ENCODE measurements at places on chromosomes 6 and 20. TPM values are rescaled to one million over a fixed set of nuclear protein-coding genes. Genes with fewer than 3 reads are reported as not detected.

Gene KCNK5
- total RNA-seq: not detected

Gene SLPI
- total RNA-seq: not detected

Gene MAFB
- total RNA-seq: 3.0 TPM

Gene HLA-DQB1
- not detected for total RNA-seq

DNA sequence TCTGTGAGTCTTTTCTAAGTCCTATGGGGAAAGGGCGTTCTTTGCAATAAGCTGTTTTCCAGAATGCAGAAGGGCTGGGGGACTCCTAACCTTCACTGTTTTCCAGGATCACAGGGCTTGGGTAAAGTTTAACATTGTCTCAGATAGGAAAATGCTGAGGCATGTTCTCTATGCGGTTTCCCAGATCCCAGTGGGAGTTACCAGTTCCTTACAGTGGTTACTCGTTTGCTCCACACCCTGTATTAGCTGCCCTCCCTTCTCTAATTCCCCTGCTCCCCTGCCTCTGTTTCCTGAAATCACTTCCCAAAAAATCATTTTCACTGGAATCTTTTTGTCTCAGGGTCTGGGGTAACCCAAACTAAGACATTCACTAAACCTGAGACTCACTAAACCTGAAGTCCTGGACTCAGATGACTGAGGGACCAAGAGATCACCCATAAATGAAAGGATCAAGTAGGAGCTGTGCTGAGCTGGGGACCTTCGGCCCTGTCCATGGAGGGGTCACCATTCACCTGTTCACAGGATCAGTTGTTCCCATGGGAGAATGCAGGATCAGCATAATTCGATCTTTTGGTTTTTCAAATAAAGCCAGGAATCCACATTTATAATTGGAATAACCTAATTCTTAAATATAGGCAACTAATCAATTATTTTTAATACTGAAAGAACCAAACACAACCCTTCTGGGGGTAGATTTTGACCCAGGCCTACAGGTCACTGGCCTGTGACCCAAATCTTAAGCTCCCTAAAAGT lies 76.2 kb downstream of the ISM1 start:
- H3K4me3 ChIP-seq: no peak overlapping the region
- no peak for DNase-seq
- peaks cover 7% of the 10 kb centered on the region for H3K4me1 ChIP-seq
- peaks cover 4% of the 10 kb centered on the region for H3K27me3 ChIP-seq
- H3K27ac ChIP-seq: no peak overlapping the region
- H3K36me3 ChIP-seq: no peaks in the 10 kb centered on the region

DNA sequence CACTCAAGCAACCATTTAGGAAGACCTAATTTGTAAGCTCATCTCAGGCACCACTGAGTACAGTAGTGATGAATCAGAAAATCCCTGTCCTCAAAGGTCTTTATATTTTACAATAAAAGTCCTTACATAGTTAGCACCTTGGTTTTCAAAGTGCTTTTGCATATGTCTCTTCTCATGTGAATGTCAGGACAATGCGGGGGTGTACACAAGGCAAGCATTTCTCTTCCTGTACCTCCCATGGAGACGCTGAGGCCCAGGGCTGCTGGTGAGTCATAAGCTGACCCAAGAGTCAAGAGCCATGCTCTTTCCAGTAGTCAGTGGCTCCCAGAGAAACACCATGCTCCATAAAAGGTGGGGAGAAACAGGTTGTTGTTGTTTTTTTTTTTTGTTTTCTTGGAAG lies 174.0 kb downstream of the GJA10 start:
- H3K4me3 ChIP-seq: no peak overlapping the region

GRCh38 chr6:170176136-170176897 lies 114.6 kb downstream of the DLL1 start:
- peaks cover 26% of the 10 kb centered on the region for H3K27me3 ChIP-seq
- H3K36me3 ChIP-seq: no peaks in the 10 kb centered on the region
- no peak overlapping the region for H3K27ac ChIP-seq
- no peak for DNase-seq
- peaks cover 2% of the 10 kb centered on the region for H3K4me1 ChIP-seq
- no peak overlapping the region for H3K4me3 ChIP-seq

DNA sequence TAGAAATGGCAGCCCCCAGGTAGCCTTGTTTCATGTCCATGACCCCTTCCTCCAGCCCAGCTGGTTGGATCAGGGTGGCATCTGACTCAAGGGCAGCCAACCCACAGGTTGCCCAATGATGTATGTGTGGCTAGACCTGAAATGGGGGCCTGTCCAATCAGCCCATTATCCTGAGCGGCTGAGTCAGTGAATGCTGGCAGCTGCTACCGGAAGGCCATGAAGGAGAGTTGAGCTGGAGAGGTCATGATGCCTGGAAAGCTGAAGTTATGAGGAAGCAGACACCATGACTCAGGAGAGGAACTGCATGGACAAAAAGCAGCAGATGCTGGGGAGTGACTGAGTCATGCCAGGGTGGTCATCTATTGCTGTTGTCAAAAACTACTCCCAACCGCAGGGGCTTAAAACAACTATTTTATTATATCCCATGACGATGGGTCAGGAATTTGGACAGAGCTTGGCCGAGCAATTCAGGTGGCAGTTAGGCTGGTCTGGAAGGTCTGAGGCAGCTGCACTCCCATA lies 67.3 kb downstream of the MDGA1 start:
- no peak for DNase-seq
- H3K36me3 ChIP-seq: no peaks in the 10 kb centered on the region
- H3K27me3 ChIP-seq: no peaks in the 10 kb centered on the region
- H3K4me1 ChIP-seq: peaks cover 24% of the 10 kb centered on the region

GRCh38 chr20:7836076-7836475 lies 104.2 kb downstream of the HAO1 start:
- no peak for DNase-seq
- H3K27ac ChIP-seq: no peak overlapping the region
- no peaks in the 10 kb centered on the region for H3K27me3 ChIP-seq

DNA sequence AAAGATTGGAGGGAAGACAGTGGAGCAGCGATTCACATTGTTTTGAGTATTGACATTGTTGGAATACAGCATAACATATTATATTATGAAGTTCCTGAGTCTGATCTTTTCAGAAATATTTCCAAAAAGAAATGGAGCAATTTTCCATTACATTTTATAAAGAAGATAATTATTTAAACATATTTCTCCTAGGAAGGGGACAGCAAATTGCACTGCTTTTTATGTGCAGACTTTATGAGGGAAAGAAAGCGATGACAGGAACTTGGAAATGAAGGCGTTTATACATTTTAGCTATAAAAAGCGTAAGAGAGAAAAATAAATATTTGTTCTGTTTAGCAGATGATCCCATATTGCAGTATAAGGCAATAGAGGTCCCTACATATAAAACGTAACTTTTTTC lies 117.0 kb upstream of the EDN1 start:
- H3K27ac ChIP-seq: peak overlapping the region; percentile 45
- H3K4me1 ChIP-seq: peaks cover 12% of the 10 kb centered on the region
- no peaks in the 10 kb centered on the region for H3K36me3 ChIP-seq
- no peaks in the 10 kb centered on the region for H3K27me3 ChIP-seq
- no peak for DNase-seq

DNA sequence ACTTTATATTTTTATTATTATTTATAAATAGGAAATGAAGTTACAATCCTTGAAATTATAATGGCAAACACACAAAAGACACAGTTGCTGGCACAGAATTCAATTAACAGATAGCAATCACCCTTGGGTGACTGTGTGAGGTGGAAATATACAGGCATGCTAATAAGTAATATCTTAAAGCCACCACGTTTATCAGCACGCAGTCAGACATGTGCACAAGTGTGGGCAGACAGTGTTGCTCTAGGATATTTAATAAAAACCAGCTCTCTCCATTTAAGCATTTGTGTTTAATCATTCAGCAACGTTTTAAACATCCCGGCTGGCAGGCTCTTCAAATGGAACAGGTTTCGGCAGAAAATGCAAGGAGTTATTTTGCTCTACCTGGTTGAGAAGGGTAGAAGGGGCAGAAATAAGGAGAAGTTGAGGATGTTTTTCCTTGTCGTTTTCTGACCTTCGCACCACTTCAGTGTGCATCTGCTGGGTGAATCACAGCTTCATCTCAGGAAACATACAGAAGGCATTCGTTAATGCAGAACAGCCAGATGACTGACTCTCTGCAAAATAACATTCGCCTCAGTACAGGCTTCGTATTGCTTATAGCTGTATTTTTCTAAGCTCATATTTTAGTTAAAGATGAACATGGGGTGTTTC lies 585.1 kb downstream of the QKI start:
- no peaks in the 10 kb centered on the region for H3K27me3 ChIP-seq
- H3K4me3 ChIP-seq: no peak overlapping the region
- H3K36me3 ChIP-seq: no peaks in the 10 kb centered on the region
- no peak overlapping the region for H3K27ac ChIP-seq
- H3K4me1 ChIP-seq: peaks cover 18% of the 10 kb centered on the region

- peaks cover 24% of the 10 kb centered on the region for H3K4me1 ChIP-seq
- DNase-seq: no peak
- no peak overlapping the region for H3K4me3 ChIP-seq
- no peaks in the 10 kb centered on the region for H3K27me3 ChIP-seq
Observed at GRCh38 chr20:35695245-35695749, 3.9 kb downstream of the NFS1 start.

DNA sequence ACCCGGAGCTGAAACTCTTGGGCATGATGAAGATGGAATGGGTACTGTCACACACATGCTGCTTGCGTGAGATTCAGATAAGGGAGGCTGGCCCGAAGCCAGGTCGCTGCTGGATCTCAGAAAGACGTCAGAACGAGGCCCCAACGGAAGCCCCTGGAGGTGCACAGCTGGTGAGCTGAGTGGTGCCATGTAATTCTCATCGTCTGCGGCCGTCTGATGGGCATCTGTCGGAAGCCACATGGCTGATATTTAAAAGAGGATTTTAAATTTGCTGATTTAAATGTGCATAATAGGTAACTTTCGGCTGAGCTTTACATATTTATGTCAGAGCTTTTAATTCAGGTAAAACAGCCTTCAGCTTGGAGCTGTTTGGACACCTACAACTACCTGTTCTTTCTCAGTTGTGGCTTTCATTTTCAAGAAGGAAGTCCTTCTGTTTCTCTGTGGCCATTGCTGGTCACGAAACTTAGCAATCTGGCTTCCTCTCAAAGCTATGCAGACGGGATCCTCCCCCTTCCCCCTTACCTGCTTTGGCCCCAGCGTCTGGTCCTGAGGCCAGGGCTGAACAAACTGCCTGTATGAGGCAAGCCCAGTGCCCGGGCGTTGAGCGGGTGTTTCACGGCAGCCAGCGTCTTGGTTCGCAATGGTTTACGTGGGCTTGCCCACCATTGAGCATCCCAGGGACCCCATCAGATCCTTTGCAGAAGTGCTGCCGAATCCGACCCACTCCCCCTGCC lies 9.2 kb downstream of the SLCO4A1 start:
- H3K4me1 ChIP-seq: peaks cover 8% of the 10 kb centered on the region
- no peak overlapping the region for H3K4me3 ChIP-seq
- H3K27ac ChIP-seq: no peak overlapping the region

GRCh38 chr6:50846144-50846851 lies 27.6 kb downstream of the TFAP2B start:
- H3K4me3 ChIP-seq: no peak overlapping the region
- no peak for DNase-seq
- peaks cover 23% of the 10 kb centered on the region for H3K4me1 ChIP-seq
- H3K27me3 ChIP-seq: no peaks in the 10 kb centered on the region
- H3K36me3 ChIP-seq: peaks cover 7% of the 10 kb centered on the region
- H3K27ac ChIP-seq: no peak overlapping the region

DNA sequence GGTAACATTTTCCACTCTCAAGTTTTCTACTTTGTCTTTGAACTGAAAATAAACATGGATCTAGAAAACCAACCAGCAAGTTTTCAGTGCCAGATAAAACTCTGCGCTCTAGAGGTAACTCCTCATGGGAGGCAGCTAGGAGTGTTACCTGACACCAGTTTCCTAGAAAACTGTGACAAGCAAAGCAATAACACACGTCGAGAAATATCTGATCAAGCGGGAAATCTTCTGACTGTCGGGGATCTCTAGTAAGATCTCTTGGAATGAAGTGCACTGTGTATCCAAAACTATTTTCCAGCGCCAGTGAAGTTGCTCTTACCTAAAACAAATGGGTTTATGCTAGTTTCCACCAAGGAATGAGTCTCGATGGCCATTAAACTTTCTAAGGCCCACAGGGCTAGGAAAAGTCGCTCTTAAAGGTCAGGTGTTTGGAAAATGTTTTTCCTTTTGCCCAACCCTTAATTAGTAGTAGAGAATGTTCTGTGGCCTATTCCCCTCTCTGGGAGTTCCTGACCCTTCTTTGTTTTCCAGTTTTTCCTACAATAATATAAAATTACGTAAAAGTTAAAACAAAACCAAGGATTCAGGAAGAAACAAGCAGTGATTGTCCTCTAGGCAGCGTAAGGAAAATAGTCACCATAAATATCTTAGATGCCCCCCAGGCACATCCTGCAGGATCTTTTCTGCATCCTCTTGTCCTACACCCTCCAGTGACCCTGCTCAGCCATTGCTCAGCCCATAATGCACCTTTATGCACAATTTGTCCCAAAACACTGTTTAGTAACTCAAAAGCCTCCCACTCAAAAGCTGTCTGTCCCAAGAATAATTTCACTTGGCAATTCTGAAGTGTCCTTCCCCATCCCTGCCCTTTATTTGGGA lies 137.7 kb upstream of the AKAP12 start:
- H3K27ac ChIP-seq: peak overlapping the region; percentile 80
- peaks cover 14% of the 10 kb centered on the region for H3K4me1 ChIP-seq
- H3K27me3 ChIP-seq: no peaks in the 10 kb centered on the region
- peak overlapping the region; percentile 9 for H3K4me3 ChIP-seq
- no peak for DNase-seq

- no peak overlapping the region for H3K4me3 ChIP-seq
- DNase-seq: no peak
- no peaks in the 10 kb centered on the region for H3K27me3 ChIP-seq
- peak overlapping the region; percentile 6 for H3K27ac ChIP-seq
Observed at GRCh38 chr6:149065658-149066556, 251.6 kb upstream of the TAB2 start.

- H3K27me3 ChIP-seq: no peaks in the 10 kb centered on the region
- H3K4me3 ChIP-seq: no peak overlapping the region
- H3K4me1 ChIP-seq: no peaks in the 10 kb centered on the region
- no peaks in the 10 kb centered on the region for H3K36me3 ChIP-seq
- H3K27ac ChIP-seq: no peak overlapping the region
Observed at GRCh38 chr6:54881067-54881730, 34.6 kb downstream of the FAM83B start.

GRCh38 chr6:166721576-166721975 lies 94.5 kb upstream of the RPS6KA2 start:
- DNase-seq: no peak
- H3K4me1 ChIP-seq: peaks cover 3% of the 10 kb centered on the region
- H3K27me3 ChIP-seq: no peaks in the 10 kb centered on the region
- H3K27ac ChIP-seq: no peak overlapping the region
- no peaks in the 10 kb centered on the region for H3K36me3 ChIP-seq

DNA sequence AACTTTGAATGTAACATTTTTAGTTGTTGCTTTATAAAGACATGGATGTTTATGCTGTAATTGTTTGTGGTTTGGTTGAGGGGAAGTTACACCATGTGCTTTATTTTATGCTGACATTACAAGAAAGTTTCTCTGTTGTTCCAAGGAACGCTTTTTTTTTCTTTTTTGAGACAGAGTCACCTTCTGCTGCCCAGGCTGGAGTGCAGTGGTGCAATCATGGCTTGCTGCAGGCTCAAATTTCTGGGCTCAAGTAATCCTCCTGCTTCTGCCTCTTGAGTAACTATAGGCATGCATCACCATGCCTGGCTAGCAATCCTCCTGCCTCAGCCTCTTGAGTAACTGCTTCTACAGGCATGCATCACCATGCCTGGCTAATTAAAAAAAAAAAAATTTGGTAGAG lies 21.0 kb upstream of the IFNGR1 start:
- H3K27me3 ChIP-seq: no peaks in the 10 kb centered on the region
- peaks cover 60% of the 10 kb centered on the region for H3K4me1 ChIP-seq
- no peaks in the 10 kb centered on the region for H3K36me3 ChIP-seq
- H3K27ac ChIP-seq: peak overlapping the region; percentile 53
- no peak overlapping the region for H3K4me3 ChIP-seq
- DNase-seq: no peak

- peaks cover 3% of the 10 kb centered on the region for H3K4me1 ChIP-seq
Observed at GRCh38 chr6:52958546-52959255, 36.4 kb downstream of the GSTA4 start.

All from chondrocyte (in vitro differentiated cells).